ENCODE measurements at places on chromosomes 1 and 21.

- DNase-seq = no peak
Observed at GRCh38 chr1:48251323-48251722, 28.8 kb downstream of the SLC5A9 start.

DNA sequence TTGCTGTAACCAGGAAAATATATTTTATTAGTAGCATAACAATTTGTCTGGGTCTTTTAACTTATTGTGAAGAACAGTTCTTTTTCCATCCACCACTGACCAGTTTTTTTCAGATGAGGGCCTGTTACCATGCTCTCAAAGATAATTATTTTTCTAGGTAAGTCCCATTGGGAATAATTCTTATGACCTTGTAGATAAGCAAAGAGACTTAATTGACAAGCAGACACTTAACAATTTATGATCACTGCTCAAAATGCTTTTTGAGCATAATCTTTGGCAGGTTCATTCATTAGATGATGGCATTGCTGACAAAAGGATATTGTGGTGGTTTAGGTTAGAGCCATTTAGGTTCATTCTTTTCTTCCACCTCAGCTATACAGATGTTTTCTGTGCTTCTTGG is 6.6 kb downstream of the SNX27 start:
- no peak for DNase-seq

DNA sequence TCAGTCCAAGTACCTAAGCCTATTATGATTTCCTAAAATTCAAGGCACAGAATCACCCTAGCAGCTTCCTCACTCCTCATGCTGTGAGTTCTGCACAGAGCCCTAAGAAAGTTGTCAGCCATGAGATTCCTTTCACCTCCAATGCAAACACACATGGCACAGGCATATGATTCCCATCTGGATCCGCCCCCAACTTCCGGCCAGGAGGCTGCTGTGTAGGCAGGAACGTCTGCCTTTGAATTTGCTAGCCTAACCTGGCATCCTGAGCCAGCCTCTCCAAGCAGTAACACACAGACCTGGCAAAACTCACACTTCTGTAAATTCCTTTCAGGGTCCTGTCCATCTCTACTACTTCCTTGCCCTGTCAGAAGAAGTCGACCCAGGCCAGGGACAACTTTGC is 521.1 kb upstream of the BEND5 start:
- DNase-seq = no peak

DNA sequence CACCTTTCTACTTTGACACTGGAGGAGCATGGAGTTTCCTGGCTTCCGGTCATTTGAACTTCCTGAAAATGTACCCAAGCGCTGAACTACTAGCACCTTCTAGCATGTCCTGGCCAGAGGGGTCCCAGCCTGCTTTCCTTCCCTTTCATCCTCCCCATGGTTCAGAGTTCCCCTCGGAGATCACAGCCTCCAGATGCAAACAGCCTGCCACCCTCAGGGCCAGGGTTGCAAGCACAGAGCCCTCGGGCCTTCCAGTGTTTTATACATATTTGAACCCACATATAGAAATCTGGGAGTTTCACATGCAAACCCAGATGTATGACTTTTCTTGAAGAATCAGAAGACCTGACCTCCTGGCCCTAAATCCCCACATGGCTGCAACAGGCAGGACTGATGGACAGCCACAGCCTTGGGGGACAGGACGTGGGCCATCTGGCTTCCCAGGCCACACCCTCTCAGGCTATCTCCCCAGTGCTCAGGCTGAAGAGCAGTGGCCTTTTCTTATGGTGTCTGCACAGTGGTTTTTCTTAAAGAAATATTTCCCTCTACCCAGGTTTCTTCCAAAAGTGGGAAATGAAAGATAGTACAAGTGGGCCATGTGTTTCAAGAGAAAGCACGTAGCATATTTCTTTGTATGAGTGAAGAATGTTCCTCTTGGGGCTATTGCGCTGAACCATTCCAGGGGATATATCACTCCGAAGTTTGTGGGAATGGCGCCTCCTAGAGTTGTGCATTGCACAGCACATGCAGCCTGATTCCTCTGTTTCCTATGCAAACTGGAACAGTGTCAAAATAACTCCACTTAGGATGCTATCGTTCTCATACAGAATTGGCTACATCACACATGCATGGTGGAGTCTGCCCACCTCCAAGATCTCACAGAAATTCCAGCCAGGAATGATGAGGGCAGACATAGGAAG is 232.0 kb upstream of the VAMP3 start:
- DNase-seq = no peak

- no peak for DNase-seq
Observed at GRCh38 chr1:116557323-116557878, 13.4 kb downstream of the CD58 start.

DNA sequence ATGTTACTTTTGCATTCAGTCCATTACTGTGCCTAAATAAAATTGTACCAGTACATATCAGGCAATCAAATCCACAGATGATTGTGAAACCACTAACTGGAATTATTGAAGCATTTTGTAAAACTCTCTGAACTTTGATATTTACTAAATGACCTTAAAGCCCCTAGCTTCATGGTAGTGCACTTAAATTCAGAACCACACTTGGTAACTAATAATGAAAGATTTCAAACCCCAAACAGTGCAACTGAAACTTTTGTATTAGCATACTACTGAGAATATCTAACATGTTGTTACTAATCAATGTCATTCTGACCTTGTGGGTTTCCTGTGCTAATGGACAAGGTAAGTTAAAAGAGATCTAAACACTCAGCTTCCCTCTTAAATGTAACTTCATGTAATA is at the start of gene CFHR3:
Gene CFHR3, plus strand, starts transcription at position 238 of the 400 bp plus-strand sequence. Its CDS starts 47 bp downstream, at position 285.
- DNase-seq = no peak

DNA sequence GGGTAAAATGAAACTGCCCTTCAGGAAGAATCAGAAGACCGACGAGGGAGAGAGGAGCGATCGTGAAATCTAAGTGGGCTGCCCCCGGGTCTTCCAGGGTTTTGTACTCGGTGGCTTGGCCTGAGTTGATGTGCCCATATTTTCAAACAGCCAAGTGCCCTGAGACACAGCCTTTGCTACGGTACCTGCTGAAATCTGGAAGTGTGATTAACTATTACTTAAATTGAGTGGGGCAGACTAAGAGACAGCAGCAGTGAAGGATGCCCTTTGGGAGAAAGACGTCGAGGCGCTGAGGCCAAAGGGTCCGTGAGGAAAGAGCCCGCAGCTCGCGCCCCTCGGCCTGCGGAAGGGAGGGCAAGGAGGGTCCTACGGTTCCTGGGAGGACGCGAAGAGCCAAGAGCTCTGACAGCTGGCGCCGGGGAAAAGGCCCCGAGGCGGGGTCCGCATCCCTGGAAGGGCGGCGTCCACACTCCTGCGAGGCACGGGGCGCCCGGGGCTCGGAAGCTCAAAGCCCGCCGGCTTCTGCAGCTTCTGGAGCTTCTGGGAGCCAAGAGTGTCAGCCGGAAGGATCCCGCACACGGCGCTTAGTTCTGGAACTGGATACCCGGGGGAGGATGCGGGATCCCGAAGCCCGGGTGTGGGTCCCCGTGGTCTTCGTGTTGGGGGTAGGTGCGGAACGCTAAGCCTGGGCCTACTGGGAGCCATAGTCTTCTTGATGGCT is 15.4 kb upstream of the RNU1-4 start:
- DNase-seq = no peak

GRCh38 chr1:199135901-199136300 is 497.1 kb downstream of the PTPRC start:
- no peak for DNase-seq

GRCh38 chr1:116164150-116164549 is 53.0 kb downstream of the MAB21L3 start:
- DNase-seq = no peak

DNA sequence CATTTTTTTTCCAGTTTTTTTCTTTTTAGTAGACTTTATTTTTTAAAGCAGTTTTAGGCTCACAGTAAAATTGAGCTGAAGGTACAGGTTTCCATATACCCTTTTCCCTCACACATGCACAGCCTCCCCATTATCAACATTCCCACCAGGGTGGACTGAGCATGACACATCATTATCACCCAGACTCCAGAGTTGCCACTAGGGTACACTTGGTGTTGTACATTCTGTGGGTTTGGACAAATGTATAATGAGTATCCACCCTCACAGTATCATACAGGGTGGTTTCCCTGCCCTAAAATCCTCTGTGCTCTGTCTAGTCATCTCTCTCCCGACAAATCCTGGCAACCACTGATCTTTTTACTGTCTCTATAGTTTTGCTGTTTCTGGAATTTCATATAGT is 3.0 kb upstream of the AIM2 start:
- no peak for DNase-seq

GRCh38 chr1:3126756-3127678 is 58.0 kb downstream of the PRDM16 start:
- no peak for DNase-seq

GRCh38 chr1:112985123-112985522 is 29.1 kb upstream of the SLC16A1 start:
- DNase-seq = no peak

- no peak for DNase-seq
Observed at GRCh38 chr1:228373681-228374571, 32.7 kb downstream of the TRIM11 start.

DNA sequence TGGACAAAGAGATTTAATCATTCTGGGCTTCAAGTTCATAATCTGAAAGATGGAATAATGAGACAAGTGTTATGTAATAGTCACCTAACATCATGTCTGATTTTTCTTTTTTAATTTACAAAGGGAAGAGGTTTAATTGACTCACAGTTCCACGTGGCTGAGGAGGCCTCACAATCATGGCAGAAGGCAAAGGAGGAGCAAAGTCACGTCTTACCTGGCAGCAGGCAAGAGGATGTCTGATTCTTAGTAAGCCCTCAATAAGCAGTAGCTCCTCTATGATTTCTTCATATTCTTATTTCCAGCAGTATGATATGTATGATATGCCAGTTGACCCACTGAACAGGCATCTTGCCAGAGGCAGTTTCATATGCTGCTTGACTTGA is 152.7 kb downstream of the S1PR1 start:
- DNase-seq = no peak

DNA sequence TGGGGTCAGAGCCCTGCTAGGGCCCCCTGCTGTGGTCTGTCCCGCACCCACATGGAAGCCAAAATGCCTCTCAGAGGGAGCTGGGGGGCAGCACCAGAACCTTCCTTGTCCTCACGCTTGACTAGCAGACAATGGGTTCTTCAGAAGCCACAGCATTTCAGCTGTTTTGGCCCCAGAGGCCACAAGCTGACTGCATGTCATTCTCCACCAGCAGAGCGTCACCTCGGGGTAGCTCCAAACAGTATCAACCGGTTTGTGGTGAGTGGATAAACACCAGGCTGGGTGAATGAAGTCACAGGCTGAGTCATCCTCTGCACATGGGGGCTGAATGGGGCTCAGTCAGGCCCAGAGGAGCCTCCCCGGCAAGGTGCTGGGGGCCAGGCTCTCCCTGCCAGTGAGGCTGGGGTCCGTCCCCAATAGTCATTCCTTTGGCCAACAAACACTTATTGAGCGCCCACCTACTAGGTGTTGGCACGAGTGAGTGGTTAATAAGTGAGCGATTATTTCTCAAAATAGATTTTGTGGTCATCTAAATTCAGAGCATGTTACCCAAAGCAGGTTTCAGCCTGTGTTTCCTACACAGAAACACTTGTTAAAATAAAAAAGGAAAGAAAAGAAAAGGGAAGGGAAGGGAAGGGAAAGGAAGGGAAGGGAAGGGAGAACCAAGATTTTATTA is 9.1 kb downstream of the OLIG1 start:
- DNase-seq = peak; percentile 23

DNA sequence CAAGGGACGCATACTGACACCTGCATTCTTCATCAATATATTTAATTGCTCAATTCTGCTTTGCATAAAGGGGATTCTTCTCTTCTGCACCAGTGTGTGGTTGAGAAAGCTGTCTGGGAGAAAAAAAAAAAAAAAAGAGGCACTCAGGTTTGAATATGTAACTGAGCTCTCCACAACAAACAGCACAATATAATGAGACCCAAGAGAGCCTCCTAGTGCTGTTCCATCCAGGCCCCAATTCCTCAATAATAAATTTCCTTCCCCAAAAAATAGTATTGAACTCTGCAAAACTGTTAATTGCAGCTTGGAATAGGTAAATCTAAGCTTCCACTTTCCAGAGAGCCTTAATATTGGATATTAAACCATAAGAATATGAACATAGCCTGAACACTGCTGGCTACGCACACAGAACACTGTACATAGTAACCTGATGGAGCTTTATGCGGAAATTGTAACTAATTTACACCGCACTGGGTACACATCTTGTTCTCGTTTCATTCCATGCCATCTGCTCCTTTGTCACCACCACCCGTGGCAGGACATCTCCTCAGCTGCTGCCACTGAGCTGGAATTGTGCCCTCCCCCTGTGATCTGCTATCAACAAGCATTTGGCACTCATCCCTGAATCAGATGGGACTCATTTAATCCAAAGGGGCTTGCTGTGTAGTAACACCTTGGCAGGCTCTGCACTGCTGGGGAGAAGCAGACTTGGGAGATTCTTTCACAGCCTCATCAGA is 272.0 kb downstream of the HHIPL2 start:
- DNase-seq = no peak

DNA sequence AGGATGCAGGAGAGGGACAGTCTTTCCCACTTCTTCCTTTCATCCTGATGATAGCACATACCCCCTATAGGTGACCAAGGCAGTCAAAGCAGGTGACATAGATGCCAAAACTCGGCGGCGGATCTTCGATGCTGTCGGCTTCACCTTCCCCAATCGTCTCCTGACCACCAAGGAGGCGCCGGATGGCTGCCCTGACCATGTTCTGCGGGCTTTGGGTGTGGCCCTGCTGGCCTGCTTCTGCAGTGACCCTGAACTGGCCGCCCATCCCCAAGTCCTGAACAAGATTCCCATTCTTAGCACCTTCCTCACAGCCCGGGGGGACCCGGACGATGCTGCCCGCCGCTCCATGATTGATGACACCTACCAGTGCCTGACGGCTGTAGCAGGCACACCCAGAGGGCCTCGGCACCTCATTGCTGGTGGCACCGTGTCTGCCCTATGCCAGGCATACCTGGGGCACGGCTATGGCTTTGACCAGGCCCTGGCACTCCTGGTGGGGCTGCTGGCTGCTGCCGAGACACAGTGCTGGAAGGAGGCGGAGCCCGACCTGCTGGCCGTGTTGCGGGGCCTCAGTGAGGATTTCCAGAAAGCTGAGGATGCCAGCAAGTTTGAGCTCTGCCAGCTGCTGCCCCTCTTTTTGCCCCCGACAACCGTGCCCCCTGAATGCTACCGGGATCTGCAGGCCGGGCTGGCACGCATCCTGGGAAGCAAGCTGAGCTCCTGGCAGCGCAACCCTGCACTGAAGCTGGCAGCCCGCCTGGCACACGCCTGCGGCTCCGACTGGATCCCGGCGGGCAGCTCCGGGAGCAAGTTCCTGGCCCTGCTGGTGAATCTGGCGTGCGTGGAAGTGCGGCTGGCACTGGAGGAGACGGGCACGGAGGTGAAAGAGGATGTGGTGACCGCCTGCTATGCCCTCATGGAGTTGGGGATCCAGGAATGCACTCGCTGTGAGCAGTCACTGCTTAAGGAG is 2.9 kb downstream of the NCDN start:
- DNase-seq = no peak

GRCh38 chr21:17782051-17782450 is 37.1 kb downstream of the C21orf91 start:
- peak; percentile 14 for DNase-seq

DNA sequence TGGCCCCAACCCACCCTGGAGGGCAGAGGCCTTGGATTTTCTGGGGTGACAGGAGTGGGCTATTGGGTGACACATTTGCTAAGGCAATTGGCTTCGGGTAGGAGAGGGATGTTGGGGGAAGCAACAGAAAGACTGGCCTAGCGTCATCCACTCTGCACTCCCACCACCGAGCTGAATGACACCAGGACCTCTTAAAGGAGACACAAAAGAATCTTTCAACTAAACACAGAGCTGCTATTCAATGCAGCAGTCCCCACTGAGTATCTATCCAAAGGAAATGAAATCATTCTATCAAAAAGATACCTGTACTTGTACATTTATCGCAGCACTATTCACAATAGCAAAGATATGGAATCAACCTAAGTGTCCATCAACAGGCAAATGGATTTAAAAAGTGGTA is 6.2 kb downstream of the TFF2 start:
- no peak for DNase-seq

Data from activated gamma-delta T cell treated with Interleukin-2 at 50 U/mL for 16 hours (primary cell).